ENCODE measurements at places on chromosomes 2 and 18.

- peak; percentile 57 for DNase-seq
These were observed 80.1 kb downstream of the EML4 start for GRCh38 chr2:42249284-42249683.

- peak; percentile 4 for DNase-seq
These were observed 23.5 kb downstream of the TRPM8 start for GRCh38 chr2:233940376-233941276.

- peak; percentile 90 for DNase-seq
These were observed 132.2 kb downstream of the TDRD15 start for GRCh38 chr2:21256006-21256405.

DNA sequence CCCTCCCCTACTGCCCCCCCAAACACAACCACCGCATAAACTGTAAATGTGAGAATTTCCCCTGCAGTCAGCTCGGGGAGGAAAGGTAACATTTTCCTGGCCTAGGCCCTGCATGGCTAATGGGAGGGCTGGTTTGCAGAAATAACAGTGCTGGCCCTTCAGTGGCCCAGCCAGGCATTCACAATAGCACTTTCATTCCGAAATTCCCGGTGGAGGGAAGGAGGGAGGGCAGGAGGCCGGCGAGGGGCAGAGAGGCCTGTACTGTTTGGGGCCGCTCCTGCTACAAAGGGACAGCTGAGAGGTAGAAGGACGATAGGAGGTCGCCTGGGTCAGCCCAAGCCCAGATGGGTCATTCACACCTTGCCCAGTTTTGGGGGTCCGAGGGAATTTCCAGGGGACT, 11.3 kb downstream of the CYP26B1 start:
- no peak for DNase-seq

- peak; percentile 65 for DNase-seq
These were observed 119.1 kb downstream of the AQP4 start for GRCh38 chr18:26746398-26746797.

GRCh38 chr2:86055314-86055713, 50.4 kb downstream of the POLR1A start:
- no peak for DNase-seq

- no peak for DNase-seq
These were observed 46.1 kb downstream of the TACR1 start for GRCh38 chr2:75153221-75153620.

DNA sequence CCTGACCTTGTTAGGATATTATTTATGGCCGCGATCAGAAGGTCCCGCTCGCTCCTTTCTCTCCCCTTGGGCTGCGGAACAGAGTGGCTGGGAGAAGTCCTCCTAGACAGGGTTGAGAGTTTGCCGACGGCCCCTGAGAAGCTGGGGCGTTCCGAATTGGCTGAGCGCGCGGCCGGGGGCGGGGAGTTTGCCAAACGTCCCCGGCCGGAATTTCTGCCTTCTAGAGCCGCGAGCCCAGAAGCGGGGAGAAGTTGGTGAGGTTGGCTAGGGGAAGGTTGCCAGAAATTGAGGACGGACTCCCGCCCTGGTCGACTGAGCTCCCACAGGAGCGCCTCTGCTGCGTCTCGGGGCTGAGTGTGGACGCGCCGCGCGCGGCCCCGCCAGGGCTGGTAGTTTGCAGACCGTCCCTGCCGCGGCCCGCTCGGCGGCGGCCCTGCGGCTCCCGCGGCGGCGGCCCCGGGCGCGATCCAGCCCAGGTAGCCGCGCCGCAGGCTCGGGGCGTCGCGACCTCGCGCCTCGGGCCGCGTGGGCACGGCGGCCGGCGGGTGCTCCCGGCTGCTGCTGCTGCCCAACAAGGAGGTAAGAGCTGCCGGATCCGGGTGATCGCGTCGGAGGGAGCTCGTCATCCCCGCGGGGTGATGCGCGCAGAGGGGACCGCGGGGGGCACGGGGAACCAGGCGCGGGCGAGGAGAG, 134.0 kb upstream of the MGAT5 start:
- DNase-seq: peak; percentile 96

- no peak for DNase-seq
These were observed 59.1 kb downstream of the CDC42EP3 start for GRCh38 chr2:37612382-37612781.

GRCh38 chr18:58316396-58317342, 272.6 kb downstream of the NEDD4L start:
- DNase-seq: no peak

DNA sequence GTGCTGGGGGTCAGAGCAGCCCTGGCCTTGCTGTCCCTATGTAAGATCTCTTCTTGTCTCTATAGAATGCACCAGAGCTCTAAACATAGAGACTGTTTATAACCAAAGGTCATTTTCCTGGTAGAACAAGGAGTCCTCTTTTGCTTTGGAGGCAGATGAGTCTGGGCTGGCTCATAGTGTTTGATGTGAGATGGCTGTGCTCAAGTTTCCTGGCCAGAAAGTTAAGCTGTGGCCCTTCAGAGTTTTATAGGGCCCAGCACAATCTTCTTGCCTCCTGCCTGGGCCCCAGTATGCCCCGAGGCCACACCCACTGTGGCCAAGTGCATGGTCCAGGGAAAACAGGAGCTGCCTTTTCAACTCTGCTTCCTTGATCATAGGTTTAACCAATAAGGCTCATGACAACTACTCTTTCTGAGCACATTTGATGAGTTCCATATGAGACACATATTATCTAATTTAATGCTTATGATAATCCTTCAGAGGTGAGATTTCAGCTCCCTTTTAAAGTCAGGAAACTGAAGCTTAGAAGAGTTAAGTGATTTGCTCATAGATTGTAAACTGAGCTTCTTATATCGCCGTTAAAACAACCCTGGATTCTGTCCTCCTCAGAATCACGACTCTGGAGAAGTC, 66.3 kb downstream of the MYCN start:
- no peak for DNase-seq
